Thyroid gland (tissue), 4 donors: ENCODE measurements at places on chromosomes 12 and 14. TPM values are rescaled to one million over a fixed set of nuclear protein-coding genes. Genes with fewer than 3 reads are reported as not detected.

- H3K27me3 ChIP-seq = no peaks in the 10 kb centered on the region
- no peaks in the 10 kb centered on the region for H3K36me3 ChIP-seq
- no peak overlapping the region for H3K4me3 ChIP-seq
- no peaks in the 10 kb centered on the region for H3K4me1 ChIP-seq
- peak; percentile 50 for DNase-seq
Observed at GRCh38 chr12:30985814-30986452, 59.4 kb downstream of the TSPAN11 start.

Gene HOXC6
- not detected for total RNA-seq

DNA sequence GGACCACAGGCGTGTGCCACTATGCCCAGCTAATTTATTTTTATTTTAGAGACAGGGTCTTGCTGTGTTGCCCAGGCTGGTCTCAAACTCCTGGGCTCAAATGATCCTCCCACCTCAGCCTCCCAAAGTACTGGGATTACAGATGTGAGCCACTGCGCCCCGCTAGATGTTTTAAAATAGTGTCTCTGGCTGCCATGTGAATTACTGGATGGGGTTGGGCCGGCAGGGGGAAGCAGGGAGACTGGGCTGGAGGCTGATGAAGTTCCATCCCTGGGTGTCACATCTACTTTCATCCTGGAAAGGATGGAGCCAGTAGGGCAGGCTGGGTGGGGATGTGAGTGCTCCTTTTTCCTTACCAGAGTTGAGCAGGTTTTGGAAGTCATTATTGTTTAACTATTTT, 46.1 kb downstream of the DNAH10 start:
- no peaks in the 10 kb centered on the region for H3K27me3 ChIP-seq
- no peak overlapping the region for H3K4me3 ChIP-seq
- H3K27ac ChIP-seq = no peak overlapping the region
- no peaks in the 10 kb centered on the region for H3K36me3 ChIP-seq

GRCh38 chr14:61120576-61120975, 139.5 kb downstream of the SLC38A6 start:
- no peaks in the 10 kb centered on the region for H3K36me3 ChIP-seq
- no peak overlapping the region for H3K4me3 ChIP-seq
- no peaks in the 10 kb centered on the region for H3K27me3 ChIP-seq
- no peaks in the 10 kb centered on the region for H3K4me1 ChIP-seq
- DNase-seq = no peak

DNA sequence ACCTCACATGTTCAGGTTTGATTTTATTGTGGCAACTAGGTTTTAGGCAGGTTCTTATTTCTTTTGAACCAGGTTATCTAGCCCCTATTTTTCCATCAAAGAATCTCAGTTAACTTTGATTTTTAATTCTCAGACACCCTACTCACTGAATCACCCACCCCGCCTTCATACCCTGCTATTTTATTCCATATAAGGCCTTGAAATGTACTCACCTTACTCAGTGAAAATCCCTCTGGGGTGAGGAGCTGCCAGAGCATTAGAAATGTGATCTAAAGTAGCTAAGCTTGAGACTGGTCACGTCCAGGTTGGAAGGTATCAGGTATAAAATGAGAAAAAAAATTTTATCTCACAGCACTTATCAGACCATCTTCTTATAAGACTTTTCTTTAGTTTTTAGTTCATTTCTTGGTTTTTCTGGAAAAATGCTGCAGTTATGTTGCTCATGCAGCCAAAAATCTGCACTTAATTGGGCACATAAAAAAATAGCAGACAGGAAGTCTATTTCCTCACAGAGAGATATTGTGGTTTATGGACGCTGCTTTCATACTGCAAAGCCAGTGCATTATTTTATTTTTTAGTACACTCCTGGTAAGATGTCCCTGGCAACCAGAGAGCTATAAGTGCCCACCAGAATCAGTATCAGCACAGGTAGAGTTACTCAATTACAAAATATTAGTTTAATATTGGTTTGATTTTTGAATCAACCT, 101.5 kb upstream of the CCDC91 start:
- H3K4me3 ChIP-seq = no peak overlapping the region
- H3K36me3 ChIP-seq = no peaks in the 10 kb centered on the region
- no peak overlapping the region for H3K27ac ChIP-seq
- H3K4me1 ChIP-seq = no peaks in the 10 kb centered on the region
- H3K27me3 ChIP-seq = no peaks in the 10 kb centered on the region

DNA sequence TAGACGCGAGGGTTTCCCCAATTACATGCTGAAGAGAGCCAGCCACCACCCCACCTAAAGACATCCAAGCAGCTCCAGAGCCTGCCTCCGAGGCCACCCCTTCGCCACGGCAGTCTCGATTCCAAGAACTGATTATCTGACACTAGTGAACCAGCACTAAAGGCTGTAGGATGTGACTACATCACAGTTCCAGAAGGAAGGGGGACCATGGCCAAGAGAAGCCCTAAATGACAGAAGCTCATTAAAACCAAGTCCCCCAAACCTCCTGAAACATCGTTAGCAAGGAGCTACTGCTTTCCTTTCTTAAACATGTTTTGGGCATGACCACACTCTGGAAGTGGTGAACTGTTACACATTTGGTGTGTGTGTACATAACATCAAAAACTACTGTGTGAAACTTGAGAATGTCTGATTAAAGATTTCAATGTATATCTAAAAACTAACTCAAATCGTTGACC, 88.2 kb downstream of the DUSP16 start:
- no peak for DNase-seq
- H3K36me3 ChIP-seq = peaks cover 9% of the 10 kb centered on the region
- no peaks in the 10 kb centered on the region for H3K4me1 ChIP-seq
- H3K27ac ChIP-seq = no peak overlapping the region
- H3K4me3 ChIP-seq = no peak overlapping the region
- no peaks in the 10 kb centered on the region for H3K27me3 ChIP-seq

Gene RASSF3
- total RNA-seq = 7.3 TPM

DNA sequence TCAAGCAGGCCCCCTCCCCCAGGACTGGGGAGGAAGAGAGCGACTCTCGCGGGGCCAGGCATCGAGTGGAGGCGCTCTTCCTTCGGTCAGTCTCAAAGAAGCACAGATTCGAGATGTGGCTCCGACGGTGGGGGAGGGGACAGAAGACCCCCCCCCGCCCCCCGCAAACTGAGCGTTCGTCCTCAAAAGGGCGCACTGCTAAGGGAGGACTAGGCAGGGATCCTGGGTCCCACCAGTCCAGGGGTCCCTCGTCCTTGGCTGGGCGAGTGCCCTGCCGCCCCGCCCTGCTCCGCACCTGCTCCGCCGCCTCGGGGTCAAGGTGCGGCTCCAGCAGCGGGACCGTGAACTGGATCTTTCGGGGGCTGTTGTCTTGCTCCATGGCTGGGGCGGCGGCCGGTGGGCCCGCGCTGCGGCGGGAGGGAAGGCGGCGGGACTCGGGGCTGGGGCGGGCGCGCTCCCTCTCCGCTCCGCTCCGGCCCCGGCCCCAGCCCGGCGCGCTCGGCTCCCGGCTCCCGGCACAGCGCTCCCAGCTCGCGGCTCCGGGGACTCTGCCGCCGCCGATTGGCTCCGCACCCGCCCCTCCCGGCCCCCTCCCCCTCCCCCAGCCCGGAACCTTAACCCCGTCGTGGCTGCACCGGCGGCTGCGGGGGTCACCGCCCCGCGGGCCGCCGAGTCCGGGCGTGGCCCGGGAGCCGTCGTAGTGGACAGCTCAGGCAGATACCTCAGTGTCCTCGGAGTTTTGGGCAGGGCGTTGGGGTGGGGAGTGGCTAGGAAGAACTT, at the start of gene PPP1R1A:
TSS of gene PPP1R1A (minus strand) at position 550 of the 780 bp plus-strand sequence. CDS start at position 379, 171 bp downstream.
- peak; percentile 41 for DNase-seq
- no peak within 1 kb of the TSS for H3K27ac ChIP-seq
- H3K27me3 ChIP-seq = no peaks in the 10 kb centered on the region
- no peaks in the 10 kb centered on the region for H3K36me3 ChIP-seq
- no peak within 1 kb of the TSS for H3K4me3 ChIP-seq
- peaks cover 12% of the 10 kb centered on the region for H3K4me1 ChIP-seq

DNA sequence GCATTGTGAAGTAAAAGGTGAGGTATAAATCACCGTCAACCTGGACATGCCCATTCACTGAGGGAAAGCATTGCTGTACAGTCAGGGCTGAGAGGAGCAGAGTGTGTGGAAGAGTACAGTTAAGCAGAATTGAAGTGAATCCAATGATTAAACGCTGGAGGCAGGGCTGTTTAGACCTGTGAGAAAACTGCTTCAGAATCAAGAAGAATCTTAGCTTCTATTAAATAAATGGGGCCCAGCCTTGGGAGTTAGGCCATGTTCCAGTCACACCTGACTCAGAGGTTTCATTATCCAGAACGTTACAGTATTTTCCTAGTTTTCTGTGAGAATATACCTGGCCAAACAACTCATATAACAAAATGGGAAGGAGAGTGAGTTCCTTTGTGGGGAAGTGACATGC, 86.9 kb downstream of the ATP23 start:
- H3K27me3 ChIP-seq = no peaks in the 10 kb centered on the region
- peak; percentile 13 for DNase-seq
- H3K27ac ChIP-seq = no peak overlapping the region
- peaks cover 7% of the 10 kb centered on the region for H3K4me1 ChIP-seq
- H3K4me3 ChIP-seq = no peak overlapping the region

- no peak for DNase-seq
- no peaks in the 10 kb centered on the region for H3K27me3 ChIP-seq
- H3K36me3 ChIP-seq = peaks cover 6% of the 10 kb centered on the region
- peaks cover 7% of the 10 kb centered on the region for H3K4me1 ChIP-seq
- H3K4me3 ChIP-seq = no peak overlapping the region
Observed at GRCh38 chr14:55645145-55645544, 65.1 kb downstream of the KTN1 start.
